LoVo (cell line): ENCODE measurements at places on chromosomes 12 and 14.
A peak's percentile ranks its signal among the peaks of the same experiment; 100 is the strongest.

- DNase-seq: no peak
Observed at GRCh38 chr12:6751767-6752166, 1.2 kb downstream of the MLF2 start.

- DNase-seq: no peak
Observed at GRCh38 chr14:75372260-75372659, 55.6 kb upstream of the JDP2 start.

GRCh38 chr14:69107407-69108003 lies 45.4 kb downstream of the DCAF5 start:
- DNase-seq: peak; percentile 72

DNA sequence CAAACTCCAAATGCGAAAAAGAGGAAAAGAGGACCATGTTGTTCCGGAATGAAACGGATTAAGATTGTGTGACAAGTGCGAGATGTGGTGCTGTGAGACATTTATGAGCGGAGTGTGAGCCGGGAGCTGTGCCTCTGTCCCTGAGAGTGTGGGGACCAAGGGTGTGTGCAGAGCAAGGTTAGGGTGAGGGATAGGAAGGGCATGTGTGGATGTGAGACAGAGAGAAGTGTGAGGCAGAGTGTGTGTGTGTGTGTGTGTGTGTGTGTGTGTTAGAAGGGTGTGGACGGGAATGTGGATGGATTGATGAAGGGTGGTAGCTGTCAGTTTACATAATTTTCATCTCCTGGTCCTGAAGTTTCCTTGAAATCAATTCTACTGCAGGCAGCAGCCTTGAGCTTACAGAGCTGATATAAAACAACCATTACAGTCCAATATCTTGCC lies 4.3 kb upstream of the OTX2 start:
- DNase-seq: no peak

- peak; percentile 42 for DNase-seq
Observed at GRCh38 chr14:73759183-73759713, 45.1 kb upstream of the PNMA1 start.

DNA sequence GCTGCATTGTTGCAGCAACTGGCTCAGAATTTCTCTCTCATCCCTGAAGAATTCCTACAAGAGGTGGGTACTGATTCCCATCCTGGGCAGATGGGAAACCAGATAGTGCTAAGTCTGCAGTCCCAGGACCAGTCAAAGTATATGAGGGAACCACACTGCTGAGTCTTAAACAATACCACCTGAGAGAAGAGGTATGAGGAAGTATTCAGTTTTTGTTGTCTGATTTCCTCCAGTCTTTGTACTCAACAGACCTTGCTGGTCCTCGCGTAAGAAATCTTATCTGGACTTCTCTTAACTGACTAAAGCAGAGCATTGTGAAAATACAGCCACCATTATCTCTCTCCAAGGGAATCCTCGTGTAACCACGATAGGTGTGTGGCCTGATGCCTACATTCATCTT lies 3.6 kb upstream of the EDDM3A start:
- DNase-seq: no peak

DNA sequence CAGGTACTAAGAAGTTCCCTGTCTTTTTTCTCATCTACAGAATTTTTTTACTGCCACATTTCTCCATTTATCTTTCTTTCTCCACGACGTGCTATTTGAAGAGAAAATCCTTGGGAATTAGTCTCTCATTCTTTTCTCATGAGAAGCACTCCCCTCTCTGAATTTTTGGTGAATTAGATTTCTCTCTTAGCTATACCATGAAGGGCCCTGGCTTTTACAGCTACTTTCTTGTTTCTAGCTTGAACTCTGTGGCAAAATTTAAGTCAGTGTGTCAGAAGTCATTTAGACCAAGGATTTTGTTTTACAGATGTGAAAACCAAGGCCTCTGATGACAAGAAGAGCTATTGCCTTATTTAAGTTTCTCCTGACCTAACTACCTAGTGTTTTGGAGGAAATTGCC lies 213.1 kb downstream of the AEBP2 start:
- DNase-seq: no peak

DNA sequence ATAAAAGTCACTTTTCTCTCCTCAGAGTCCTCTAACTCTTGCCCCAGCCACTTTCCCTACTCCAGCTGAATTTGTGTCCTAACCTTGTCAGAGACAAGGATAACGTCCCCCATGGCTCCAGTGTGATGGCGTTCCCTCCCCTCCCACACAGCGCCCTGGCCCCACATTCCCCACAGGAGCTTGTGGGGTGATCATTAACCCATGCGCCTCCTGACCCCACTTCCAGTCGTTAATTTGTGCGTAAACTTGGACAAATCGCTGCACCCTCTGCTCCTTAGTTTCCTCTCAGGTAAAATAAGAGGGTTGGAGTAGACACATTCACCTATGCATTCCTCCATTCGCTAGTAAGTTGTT lies 22.9 kb upstream of the BCDIN3D start:
- no peak for DNase-seq

GRCh38 chr14:33039311-33039710 lies 100.6 kb downstream of the NPAS3 start:
- no peak for DNase-seq

DNA sequence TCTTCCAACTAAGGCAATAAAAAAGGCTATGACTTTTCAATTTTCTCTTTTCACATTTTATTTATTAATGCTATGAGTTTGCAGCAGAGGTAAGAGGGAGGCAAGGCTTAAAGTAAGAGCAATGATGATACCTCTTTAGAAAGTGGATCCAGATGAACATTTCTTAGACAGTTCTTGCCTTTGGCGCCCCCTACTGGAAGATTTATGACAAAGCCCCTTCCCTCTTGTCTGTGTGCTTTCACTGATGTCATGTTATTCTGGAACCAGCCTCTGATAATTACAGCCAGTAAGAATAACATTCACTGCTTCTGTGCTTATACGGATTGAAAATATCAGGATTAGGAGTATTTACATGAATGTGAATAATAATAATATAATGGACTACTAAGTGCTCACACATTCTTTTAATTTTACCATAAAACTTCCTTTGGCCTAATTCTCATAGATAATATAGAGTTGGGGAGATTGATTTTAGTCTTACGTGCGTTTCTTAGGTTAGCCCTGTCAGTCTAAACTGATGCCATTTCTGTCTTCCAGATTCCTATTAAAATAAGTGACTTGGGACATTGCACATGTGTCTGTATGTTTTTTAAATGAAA lies 1929.9 kb upstream of the SEL1L start:
- DNase-seq: peak; percentile 3

GRCh38 chr12:68100241-68100640 lies 59.3 kb downstream of the IFNG start:
- no peak for DNase-seq

- DNase-seq: no peak
Observed at GRCh38 chr12:79119796-79120195, 255.2 kb downstream of the SYT1 start.

DNA sequence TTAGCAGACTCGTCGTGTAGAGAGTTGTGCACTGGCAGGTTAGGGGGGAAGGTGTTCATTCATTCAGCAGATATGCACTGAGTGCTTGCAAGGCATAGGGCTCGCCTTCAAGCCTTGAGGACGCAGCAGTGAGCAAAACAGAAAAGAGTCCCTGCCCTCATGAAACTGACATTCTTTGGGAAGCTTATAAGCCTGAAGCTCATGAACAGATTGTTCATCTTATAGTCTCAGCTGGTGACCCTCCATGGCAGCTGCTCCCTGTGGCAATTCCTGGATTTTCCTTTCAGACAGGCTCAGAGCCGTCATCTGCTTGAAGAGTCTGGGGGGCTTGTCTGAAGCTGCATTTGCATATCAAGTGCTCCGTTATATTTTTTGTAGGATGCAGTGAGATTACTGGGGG lies 148.4 kb downstream of the PRKCH start:
- DNase-seq: no peak

DNA sequence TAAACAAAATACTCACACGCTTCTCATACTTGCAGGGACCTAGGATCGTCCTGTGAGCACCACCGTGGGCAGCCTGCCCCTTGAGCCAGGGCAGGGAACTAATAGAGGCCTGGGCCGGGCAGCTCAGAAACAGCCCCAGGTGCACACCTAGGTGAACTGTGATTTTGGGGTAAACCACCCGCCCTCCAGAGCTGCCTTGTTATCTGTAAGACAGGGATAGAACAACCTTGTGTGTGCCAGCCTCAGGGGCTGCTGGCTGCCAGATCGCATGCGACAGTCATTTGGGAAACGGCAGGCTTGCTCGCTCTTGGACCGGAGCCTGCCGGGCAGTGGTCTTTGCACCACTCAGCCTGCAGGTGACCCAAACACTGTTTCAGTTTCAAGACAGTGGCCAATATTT lies 86.8 kb downstream of the ADGRD1 start:
- DNase-seq: no peak

GRCh38 chr14:85728476-85729065 lies 198.6 kb downstream of the FLRT2 start:
- DNase-seq: no peak

DNA sequence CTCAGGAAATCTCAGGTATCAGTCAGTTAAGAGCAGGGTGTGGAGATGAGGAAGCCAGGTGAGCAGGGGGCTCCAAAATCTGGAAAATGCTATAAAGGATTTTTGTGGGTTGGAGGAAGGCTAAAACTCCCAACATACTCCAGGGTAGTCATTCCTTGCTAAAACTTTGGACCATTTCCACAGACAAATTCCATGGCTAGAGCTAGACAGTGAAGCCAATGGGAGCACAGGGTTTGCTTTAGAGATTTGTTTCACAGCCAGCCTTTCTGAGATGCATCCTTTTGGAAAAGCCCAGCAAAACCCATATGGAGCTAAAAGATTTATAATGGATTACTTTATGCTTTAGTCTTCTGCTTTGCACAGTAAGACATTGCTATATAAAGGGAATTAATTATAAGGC lies 146.5 kb downstream of the SAMD4A start:
- DNase-seq: no peak

DNA sequence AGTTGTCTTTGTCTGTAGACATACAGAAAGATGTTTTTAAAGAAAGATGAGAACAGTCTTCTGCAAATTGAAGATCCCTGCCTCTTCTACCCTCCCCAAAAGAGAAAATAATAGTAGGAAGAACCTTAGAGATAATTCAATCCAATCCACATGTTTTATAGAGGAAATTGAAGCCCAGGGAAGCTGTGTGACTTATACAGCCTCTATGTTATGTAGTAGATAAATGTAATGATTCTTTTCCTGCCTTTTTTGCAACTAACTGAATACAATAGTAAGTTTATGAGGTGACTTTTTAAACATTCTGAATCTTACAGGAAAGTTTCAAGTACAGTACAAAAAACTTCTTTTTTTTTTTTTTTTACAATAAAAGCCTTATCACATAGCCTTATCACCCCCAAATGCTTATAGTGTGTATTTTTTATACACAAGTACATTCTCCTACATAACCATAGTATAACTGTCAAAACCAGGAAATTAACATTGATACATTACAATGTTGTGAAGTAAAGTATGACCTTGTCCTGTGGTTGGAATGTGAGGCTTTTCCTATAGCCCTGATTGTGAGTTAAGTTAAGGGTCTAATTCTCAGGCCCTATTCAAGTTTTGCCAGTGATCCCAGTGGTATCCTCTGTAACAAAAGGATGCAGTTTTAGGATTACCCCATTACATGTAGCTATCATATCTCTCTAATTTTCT lies 94.4 kb downstream of the FIGNL2 start:
- DNase-seq: no peak
